ENCODE measurements at places on chromosomes 12 and 14. TPM values are rescaled to one million over a fixed set of nuclear protein-coding genes. Genes with fewer than 3 reads are reported as not detected.
A peak's percentile ranks its signal among the peaks of the same experiment; 100 is the strongest.

Gene NPFF
- total RNA-seq: not detected

Gene CCDC177
- total RNA-seq: not detected

Gene RNASE3
- not detected for total RNA-seq

Gene GPR84
- total RNA-seq: 0.32 TPM

Gene PLEKHD1
- 0.13 TPM for total RNA-seq

Gene PROX2
- total RNA-seq: 0.13 TPM

DNA sequence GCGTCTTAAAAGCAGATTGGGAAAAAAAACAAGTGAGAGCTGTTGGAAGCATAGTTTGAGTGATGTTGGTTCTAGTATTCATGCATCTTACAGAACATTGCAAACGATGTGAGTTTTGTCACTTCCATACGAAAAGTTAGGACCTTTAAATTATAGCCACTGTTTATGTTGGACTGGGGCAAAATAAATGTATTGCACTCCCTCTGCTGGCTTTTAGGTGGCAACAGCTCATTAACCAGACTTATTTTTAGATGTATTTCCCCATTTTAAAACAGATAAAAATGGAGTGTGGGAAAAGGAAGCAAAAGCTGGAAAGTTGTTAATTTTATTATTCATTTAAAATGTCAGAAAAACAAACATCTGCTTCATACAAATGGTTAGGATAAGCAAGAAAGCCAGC is 111.9 kb downstream of the LGR5 start:
- DNase-seq: no peak

DNA sequence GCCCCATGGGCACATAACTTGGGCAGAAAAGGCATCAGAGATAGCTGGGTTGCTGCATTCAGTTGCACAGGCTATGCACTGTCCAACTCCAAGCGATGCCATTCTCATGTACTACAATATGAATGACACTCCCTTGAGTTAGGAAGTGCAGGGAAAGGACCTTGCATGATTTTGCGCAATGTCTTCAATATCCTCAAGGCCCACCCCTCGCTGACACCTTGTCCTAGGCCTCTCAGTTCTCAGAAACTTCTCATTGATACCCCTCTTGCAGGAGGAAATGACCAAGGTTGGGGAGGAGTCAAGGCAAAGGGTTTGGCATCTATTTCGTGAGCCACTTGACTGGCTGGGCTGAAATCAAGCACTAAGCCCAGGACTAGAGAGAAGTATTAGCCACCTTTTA is 70.4 kb downstream of the ARL6IP4 start:
- DNase-seq: peak; percentile 30

DNA sequence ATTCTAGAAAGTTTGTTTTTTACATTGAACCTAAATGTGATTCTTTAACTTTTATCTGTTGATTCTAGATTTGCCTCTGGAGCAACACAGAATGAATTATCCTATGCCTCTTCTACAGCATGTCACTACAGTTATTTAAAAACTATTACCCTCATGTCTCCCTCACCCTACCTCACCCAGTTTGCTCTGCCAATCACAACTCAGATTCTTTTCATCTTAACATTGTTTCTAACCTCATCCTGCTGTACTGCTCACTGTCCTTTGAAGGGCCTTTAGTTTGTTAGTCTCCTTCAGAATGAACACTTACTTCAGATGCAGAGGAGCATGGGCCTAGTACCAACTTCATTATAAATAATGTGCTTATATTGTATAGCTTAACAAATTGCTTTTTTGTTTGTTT is 21.5 kb downstream of the YLPM1 start:
- DNase-seq: no peak

GRCh38 chr14:32524609-32525375 is 195.7 kb downstream of the AKAP6 start:
- DNase-seq: no peak

DNA sequence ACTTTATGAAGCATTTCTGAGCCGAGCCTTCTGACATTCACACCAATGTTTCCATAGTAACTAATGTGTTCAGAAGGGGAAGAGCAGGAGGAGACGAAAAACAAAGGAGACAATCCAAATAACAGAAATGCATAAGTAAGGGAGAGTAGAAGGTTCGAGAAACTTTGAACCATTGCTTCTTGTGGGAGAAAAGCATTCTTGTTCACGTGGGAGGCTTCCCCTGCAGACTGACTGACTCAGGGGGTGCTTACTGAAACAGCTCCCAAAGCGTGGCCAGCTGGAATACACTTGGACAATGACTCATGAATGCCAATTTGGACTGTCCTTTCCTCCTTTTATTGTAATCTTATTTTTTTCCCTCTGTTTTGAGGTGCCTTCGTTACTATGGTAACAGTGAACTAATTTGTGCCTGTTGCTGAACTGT is 73.9 kb downstream of the NEDD1 start:
- DNase-seq: no peak

- no peak for DNase-seq
Measured at GRCh38 chr12:108609537-108610335, 11.9 kb upstream of the TMEM119 start.
